CD4-positive, alpha-beta T cell treated with Interleukin-6 at 100 ng/mL for 8 hours (primary cell): ENCODE measurements at places on chromosomes 1 and 21.

GRCh38 chr1:246622035-246622652 is 55.9 kb downstream of the CNST start:
- DNase-seq, result no peak

DNA sequence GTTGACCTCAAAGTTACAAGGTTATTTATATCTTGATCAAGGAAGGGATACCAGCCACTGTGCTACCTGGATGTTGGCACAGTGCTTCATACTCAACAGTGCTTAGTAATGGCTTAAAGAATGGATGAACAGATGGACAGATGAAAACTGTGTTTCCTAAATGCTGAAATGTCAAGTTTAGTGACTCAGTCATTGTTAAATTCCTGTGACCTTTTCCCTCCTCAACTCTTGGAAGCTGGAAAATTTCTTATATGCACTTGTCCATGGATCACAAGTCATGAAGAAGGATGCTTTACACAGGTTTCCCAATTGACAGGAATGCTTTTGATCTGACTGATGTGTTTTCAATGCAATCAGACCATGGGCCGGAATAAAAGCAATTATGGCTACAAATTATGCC is 39.6 kb upstream of the SLC19A2 start:
- DNase-seq, result no peak

GRCh38 chr1:35222322-35223083 is 29.6 kb upstream of the SFPQ start:
- no peak for DNase-seq

DNA sequence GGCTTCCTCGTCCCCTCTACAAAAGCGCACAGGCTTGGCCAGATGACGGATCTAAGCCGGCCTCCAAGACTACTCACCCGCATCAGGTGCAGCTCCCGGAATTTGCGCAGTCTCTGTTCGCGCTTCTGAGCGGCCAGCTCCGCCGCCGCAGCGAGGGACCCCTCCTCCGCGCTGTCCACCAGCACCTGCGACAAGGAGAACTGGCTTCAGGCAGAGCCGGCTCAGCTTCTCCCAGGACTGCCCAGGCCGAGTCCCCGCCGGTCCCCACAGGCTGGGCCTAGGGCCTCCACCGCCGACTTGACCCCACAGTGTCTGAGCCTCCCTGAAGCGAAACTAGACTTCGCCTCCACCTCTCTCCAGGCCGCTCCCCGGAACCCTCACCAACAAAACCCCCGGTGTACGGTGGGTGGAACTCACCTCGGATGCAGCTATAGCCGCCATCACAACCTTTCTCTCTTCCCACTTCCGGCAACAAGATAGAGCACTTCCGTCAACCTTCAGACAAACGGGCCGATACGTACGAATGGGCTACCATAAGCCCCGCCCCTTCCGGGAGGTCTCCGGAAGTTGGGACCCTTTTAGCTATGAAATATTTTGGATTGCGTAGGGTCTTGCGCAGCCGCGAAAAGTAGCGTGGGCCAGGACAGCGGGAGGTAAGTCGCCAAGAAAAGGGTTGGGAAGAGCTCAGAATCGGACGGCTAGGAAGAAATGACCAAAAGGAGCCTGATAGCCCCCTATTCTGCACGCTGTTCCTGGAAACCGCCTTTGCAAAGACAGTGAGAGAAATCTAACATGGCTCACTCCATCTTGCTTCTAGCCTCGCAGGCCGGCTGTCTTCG is at the start of gene SYF2:
SYF2 (minus strand) TSS at position 476 of the 839 bp plus-strand sequence; CDS start at position 441, 35 bp downstream.
- peak; percentile 90 for DNase-seq

DNA sequence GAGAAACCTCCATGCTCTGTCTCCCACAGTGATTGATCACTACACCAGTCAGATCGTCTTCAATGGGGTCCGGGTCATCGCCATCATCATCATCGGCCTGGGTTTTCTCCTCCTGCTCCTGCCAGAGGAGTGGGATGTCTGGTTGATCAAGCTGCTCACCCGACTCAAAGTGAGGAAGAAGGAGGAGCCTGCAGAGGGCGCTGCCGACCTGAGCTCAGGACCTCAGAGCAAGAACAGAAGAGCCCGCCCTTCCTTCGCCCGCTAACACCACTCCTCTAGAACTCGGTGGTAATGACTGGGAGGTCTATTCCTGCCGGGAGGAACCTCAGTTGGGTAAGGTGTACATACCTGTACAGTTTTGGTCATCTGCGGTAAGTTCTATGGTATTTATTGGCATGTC is 50.3 kb upstream of the COA6 start:
- DNase-seq, result peak; percentile 51

- no peak for DNase-seq
Measured at GRCh38 chr1:32948905-32949304, 15.7 kb downstream of the RNF19B start.

DNA sequence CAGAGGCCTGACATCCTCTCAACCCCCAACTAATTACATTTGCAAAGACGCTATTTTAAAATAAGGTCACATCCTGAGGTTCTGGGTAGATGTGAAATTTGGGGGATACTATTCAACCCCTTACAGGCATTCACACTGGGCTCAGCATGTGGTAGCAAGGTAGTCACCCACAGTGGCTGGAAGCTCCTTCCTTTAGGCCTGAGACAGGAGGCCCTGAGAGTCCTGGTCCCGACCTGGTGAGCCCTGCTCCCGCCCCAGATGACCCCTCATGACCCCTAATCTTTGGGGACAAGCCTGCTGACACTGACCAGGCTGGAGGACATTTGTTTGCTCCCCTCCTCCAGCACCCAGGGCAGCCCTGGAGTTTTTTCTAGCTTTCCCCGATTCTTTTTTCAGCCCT is 225.9 kb downstream of the DYRK1A start:
- no peak for DNase-seq

DNA sequence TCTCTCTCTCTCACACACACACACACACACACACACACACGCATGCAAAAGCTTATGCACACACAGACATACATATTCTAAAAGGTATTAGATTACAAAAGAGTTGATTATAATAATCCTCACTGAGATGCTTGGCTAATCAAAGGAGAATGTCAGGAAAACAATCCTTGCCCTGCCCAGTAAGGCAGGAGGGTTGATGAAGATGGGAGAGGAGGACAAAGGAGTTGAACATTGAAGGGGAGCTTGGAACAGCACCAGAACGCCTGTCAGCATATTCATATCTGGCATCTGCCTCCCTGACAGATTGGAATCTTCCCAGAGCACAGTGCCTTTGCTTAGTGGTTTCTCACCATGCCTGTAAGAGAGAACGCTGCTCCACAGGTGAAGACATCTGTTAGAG is 68.6 kb upstream of the PALMD start:
- no peak for DNase-seq

GRCh38 chr1:89951766-89952604 is 42.9 kb upstream of the ZNF326 start:
- DNase-seq, result no peak

DNA sequence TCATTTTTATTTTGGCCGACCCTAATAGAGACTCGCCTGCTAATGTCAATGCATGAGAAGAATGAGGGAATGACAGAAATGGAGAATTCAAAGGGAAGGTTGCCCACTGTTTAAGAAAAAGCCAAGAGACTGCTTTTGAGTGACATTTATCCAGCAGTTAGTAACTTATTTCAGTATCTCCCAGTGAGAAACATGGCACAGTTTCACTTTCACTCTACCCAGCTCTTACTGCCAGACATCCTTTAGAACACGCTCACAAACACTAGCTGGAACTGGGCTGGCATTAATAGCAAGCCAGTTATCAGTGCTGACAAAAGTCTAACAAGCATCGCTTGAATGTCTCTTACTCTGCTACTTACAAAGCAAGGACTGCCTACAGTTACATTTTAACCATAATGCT is 8.5 kb downstream of the GGPS1 start:
- peak; percentile 38 for DNase-seq
